Activated naive CD4-positive, alpha-beta T cell treated with anti-CD3 and anti-CD28 coated beads for 36 hours (primary cell): ENCODE measurements at places on chromosomes 1 and 21.
A peak's percentile ranks its signal among the peaks of the same experiment; 100 is the strongest.

- no peak for DNase-seq
Observed at GRCh38 chr1:56675763-56676162, 30.6 kb downstream of the PRKAA2 start.

- no peak for DNase-seq
Observed at GRCh38 chr1:117732956-117733355, 127.1 kb downstream of the TENT5C start.

- DNase-seq, result no peak
Observed at GRCh38 chr21:39153373-39153772, 29.9 kb downstream of the PSMG1 start.

- DNase-seq, result no peak
Observed at GRCh38 chr1:151902858-151903257, 6.5 kb downstream of the THEM4 start.

DNA sequence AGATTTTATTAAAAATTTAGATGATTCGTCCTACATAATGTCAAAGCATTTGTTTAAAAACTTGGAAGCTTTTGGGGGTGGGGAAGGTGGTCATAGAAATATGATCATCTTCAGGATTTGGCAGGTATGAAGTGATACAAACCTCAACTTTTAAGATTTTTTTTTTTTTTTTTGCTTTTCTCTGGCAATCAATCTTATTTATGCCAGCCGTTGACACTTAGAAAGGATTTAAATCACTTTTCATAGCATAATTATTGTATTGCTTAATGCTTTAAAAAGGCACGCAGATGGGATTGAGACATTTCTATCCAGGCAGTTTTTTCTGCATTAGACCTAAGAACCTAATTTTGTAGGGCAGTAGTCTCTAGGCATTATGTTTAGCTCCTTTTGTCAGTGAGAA, 19.7 kb downstream of the MRPS6 start:
- DNase-seq, result no peak

GRCh38 chr1:56188855-56189254, 390.5 kb downstream of the PLPP3 start:
- DNase-seq, result no peak

DNA sequence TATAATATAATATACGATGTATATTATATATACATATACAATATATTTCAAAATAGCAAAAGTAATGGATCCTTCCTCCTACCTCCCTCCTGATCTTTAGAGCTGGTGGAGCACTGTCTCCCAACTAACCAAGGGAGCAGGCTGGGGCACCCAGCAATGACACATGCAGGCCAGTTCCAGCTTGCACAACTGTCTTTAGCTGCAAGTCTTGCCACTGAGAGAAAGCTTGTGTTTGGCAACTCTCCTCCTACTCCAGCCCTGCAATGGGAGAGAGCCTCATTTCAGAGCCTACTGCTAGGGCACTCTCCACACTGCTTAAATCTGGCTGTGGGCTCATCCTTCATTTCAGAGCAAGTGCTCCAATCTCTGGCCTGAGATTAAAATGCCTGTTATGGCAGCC, 469.8 kb upstream of the OLFM3 start:
- no peak for DNase-seq

DNA sequence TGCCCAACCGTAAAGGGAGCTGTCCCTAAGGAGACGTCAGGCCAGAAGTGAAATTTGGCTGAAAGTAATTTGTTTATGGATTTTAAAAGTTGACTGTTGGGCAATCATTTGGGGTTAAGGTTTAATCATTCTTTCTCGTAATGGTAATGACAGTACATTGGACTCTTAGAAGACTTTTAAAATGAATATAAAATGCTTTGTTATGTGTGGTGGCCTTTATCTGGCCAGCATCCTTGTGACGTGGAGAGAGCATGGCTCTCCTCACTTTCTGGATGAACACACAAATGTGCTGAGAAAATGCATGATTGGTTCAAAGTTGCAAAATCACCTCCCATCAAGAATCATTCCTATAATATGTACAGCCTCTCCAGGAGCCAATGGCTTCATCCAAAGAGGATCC, 160.2 kb downstream of the DHRS3 start:
- no peak for DNase-seq

DNA sequence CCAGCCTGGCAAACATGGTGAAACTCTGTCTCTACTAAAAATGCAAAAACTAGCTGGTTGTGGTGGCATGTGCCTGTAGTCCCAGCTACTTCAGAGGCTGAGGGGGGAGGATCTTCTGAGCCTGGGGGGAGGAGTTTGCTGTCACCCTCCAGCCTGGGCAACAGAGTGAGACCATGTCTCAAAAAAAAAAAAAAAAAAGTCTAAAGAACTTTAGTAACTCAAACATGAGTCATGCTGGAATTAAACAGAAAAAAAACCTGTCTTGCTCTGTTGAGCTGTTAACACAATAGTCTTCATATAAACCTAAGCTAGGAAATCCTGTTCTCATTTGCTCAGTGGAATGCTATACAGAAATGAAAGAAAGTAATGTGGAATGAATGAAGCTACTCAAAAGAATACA, 16.7 kb upstream of the DISP1 start:
- peak; percentile 17 for DNase-seq

DNA sequence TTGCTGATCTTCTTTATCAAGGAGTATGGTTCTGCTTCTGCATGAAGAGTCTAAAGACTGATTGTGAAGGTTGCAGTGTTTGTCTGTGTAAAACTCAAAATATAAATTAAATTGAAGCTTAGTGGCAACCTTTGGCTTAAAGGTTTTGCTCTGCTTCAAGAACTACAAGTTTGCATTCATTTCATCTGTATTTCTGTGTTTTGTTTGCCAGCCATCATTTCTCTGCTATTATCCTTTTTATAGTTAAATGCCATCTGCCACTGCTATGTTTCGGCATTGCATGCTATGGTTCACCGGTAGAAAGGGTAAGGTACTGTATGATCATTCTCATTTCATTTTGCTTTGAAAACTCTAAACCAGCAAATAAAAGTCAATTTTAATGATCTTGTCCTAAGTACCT, 52.9 kb downstream of the OSBPL9 start:
- DNase-seq, result no peak

GRCh38 chr1:160366731-160367515, at the start of gene NHLH1:
TSS of gene NHLH1 (plus strand) at chr1:160367071. CDS start at chr1:160370732, 3,661 bp downstream.
- no peak for DNase-seq

DNA sequence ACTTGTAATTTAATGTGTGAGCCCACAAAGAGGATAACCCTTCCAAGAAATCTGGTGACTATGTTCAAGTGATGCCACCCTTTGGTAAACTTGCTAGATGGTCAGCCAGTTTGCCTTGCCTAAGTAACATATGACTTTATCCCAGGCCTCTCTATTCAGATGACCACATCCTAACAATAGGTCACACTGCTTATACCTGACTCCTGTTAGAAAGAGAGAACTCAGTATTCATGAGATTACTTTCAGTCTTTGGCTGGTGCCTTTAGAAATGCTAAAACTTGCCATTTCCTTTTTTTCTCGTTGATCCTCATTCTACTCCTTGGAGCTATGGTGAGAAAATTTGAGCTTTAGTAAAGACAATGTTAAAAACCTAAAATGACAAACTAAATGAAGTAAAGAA, 28.5 kb upstream of the SERBP1 start:
- no peak for DNase-seq

- no peak for DNase-seq
Observed at GRCh38 chr1:42266253-42267135, 68.5 kb downstream of the FOXJ3 start.

DNA sequence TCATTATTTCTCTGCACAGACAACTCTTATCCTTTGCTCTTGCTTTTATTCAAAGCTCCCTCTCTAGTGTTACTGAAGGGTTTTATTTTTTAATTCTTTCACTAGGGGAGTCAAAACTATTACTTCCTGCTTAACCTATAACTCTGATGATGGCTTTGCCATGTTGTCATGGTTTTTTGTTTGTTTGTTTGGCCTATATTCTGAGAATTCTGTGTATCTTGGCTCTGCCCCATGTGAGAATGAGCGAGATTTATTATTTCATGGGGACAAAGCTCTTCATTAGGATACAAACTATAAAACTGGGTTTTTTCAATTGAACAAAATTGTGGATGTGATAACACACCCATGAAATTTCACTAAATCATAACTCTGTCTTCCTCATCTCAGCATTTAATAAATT, 190.5 kb upstream of the C1orf105 start:
- no peak for DNase-seq

DNA sequence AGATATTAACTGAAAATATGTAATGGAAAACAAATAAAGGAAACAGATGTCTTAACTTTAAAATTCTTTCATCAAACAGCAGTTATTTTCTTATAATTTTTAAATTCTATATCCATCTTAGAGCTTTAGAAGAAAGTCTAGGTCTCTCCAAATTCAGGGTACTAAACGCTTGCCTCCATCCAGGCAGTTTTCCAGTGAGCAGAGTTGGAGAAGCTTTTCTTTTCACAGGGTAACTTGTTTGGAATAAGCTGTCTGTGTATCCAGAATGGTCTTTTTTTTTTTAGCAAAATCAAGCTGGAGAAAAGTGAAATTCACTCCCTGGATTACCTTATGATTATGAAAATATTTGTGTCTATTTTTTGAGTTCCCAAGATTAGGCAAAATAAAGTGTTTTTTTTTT, 88.6 kb downstream of the DDAH1 start:
- no peak for DNase-seq

GRCh38 chr21:41974752-41975053, 20.9 kb upstream of the C2CD2 start:
- no peak for DNase-seq

- no peak for DNase-seq
Observed at GRCh38 chr1:183553764-183554163, 36.5 kb downstream of the NCF2 start.

DNA sequence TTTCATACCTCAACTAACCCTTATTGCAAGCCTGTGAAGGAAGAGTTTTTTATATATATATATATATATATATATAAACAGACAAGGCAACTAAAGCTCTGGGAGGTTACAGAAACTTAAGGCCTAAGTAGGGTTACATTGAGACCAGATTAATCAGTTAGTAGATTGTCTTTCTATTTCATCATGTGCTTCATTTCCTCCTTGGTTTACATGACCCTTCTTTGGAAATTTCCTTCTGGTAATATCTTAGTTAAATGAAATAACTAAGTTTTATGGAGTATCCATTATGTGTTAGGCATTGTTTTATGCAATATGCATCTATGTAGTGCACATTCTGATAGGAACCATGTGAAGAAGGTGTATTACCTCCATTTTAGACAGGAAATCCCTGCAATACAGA, 112.7 kb downstream of the FGGY start:
- no peak for DNase-seq

GRCh38 chr1:110083061-110083865, 12.8 kb upstream of the ALX3 start:
- no peak for DNase-seq

DNA sequence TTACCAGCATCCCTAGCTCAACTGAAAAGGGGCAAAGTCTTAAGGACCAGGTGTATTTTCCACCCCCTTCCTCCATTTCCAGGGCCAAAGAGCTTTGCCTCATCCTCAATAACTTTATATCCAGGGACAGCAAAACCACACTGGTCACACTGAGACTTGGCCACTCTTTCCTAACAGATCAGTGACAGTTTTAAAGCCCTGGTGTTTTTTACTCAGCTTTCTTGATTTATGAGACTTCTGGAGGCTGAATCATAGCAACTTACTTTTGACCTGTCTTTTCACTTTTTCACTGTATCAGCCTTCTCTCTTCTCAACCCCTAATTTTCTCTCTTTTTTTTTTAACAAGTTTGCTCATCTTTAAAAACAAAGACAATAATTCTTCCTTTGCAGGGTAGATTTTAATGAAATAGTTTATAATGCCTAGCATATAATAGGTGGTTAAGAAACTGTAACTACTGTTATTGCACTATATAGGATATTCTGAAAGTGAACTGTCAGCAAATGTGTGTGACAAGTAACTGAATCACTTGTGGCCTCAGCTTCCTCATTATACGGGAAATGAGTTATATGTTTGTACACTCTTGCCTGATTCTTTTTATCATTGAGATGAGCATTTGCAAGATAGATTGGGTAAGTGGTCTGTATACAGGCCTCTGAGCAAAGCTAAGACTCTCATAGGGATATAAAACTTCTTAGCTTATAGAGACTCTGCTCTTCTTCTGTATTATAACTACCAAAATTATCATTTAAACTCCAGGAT, 19.7 kb upstream of the DYNLT5 start:
- DNase-seq, result no peak

GRCh38 chr1:209884665-209885117, 53.3 kb upstream of the SYT14 start:
- DNase-seq, result peak; percentile 66

DNA sequence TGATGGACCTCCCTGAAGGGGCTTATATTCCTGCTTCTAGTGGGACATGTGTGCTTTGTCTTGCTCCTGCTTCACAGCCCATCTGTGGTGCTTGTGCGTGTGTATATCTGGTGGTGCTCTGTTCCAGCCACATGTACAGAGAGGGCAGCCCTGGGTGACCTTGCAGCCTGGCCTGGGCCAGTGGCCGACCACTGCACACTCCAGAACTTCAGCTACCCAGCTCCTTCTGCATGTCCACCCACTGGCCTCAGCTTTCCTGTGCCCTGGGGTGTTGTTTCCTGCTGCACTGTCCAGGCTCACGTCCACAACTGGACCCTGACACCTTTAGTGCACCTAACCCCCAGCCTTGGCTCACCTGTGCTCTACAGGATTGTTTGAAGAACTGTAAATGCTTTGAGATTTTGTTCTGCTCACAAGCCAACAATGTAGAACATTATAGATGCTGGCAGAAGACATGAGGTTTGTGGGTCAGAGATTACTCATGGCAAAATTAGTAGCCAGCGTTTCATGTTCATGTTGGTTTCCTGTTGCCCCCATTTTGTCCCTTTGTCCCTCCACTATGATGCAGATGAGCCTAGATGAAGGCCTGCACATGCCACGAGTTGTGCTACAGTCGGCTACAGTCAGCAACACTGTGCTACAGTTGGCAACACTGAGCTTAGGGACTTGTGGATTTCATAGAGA, 5.3 kb upstream of the S100B start:
- no peak for DNase-seq

DNA sequence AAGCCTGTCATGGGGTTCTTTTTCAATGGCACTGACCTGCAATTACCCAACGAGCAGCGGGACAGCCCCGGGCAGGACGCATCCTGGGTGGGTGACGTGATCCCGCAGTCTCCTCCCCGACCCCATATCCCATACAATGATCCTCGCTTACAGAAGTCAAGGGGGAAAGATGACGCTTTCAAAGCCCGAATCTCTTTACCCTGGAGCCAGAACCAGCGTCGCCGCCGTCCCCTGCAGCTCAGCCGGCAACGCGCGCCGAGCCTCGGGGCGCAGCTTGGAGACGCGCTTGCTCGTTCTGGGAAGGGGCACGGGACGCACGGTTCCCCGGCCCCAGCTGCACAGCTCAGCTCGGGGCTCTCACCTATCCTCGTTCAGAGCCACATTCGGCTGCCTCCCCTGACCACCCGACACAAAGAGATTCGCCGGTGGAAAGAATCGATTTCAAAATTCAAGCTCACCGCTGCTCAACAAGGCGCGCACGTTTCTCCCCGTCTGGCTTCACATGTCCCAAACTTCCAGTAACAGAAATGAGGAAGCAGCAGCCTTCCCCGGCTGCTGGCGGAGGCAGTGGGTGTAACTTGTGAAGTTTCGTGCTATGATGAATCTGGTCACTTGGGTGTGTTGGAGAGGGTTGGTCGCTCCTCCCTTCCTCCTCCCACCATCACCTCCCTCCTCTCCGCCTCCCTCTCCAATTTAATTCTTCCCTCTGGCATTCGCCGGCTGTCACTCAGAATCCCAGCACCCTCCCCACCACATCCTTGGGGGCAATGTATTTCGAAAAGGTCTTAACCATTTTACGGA, at the start of gene TIAM1:
TSS of gene TIAM1 (minus strand) at position 582 of the 801 bp plus-strand sequence. CDS start 77,289 bp downstream, outside the sequence.
- DNase-seq, result peak; percentile 58
